Stimulated activated CD8-positive, alpha-beta memory T cell treated with anti-CD3 and anti-CD28 coated beads, Interleukin-7, amount 100 ng/mL, for 24 hours (primary cell): ENCODE measurements at places on chromosomes 11 and 22.

DNA sequence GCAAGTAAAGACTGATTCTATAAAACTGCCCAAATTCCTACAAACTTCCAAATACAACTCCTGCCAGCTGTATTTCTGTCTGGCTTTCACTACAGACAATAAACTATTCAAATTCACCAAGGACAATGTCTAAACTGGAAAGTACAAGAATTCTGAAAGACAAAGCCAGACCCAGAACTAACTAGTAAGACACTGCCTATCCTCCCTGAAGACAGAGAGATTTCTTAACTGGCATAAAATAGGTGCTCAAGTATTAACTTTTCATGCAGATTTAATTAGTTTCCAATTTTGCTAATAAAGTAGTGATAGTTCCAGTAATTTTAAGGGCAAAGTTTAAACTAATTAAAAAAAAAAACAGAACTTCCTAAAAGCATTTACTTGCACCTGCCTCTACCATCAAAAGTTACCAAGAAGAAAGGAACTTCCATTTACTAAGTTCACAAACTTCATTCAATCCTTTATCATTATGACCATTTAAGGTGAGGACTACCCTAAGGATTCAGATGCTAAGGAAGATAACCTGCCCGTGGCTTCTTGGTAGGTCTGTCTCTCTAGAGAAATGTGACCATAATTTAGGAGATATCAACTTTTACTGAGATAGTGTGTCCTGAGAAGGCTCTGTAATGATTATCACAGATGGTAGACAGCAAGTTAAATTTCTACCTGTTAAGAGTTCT is 45.2 kb downstream of the CELF1 start:
- DNase-seq: no peak

GRCh38 chr11:14140991-14141390 is 178.5 kb downstream of the SPON1 start:
- no peak for DNase-seq

- DNase-seq: no peak
Observed at GRCh38 chr22:26079009-26079408, 90.3 kb upstream of the SEZ6L start.

GRCh38 chr11:111734101-111734953 is 31.9 kb downstream of the PPP2R1B start:
- no peak for DNase-seq

- no peak for DNase-seq
Observed at GRCh38 chr11:33948494-33948893, 56.6 kb upstream of the LMO2 start.

- DNase-seq: no peak
Observed at GRCh38 chr11:75499423-75500190, 26.1 kb downstream of the GDPD5 start.

- DNase-seq: no peak
Observed at GRCh38 chr11:76071090-76071489, 135.2 kb downstream of the WNT11 start.

DNA sequence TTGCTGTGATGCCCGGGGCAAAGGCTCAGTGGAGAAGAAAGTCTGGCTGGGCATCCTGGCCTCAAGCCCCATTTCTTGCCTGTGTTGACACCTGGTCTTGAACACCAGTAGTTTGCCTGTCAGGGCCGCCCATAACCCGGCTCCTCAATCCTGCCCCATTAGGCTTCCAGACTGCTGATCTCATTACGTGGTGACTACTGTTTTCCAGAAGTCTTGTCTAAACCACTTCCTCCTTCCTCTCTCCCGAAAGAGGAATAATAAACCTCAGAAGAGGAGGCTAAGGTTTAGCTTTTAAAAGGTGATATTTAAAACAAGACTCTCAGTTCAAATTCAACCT is 97.7 kb downstream of the CD44 start:
- no peak for DNase-seq

DNA sequence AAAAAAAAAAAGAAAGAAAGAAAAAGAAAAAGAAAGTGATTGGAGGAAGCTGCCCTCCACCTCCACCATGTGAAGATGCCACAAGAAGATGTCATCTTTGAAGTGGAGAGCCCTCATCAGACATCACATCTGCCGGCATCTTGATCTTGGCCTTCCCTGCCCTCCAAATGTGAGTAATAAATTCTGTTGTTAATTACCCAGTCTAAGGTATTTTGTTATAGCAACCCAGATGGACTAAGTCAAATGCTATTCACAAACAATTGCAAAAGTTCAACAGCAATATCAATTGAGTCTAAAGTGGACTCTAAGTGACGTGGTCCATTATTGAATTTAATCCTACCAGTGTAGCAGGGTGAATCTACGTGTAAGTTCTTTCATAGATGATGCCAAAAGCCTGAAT is 55.9 kb upstream of the NUP160 start:
- no peak for DNase-seq

DNA sequence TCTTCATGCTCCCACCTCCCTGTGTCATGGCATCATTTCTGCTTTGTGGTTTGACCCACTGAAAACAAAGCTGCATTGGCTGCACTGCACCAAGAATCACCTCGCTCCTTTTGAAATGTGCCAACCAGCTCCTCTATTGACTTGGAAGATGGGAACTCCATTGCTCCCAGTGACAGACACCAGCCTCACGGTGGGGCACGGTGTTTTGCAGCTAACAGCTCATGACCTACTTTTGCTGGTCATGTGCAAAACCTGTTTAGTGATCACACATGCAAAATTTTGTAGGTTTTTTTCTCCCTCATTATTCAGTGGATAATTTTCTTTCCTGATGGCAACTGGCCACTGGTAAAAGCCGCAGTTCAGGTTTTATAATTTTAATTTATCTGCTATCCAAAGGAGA is 36.8 kb downstream of the ARFGAP2 start:
- no peak for DNase-seq
